ENCODE measurements at places on chromosomes 1 and 21. TPM values are rescaled to one million over a fixed set of nuclear protein-coding genes. Genes with fewer than 3 reads are reported as not detected.

DNA sequence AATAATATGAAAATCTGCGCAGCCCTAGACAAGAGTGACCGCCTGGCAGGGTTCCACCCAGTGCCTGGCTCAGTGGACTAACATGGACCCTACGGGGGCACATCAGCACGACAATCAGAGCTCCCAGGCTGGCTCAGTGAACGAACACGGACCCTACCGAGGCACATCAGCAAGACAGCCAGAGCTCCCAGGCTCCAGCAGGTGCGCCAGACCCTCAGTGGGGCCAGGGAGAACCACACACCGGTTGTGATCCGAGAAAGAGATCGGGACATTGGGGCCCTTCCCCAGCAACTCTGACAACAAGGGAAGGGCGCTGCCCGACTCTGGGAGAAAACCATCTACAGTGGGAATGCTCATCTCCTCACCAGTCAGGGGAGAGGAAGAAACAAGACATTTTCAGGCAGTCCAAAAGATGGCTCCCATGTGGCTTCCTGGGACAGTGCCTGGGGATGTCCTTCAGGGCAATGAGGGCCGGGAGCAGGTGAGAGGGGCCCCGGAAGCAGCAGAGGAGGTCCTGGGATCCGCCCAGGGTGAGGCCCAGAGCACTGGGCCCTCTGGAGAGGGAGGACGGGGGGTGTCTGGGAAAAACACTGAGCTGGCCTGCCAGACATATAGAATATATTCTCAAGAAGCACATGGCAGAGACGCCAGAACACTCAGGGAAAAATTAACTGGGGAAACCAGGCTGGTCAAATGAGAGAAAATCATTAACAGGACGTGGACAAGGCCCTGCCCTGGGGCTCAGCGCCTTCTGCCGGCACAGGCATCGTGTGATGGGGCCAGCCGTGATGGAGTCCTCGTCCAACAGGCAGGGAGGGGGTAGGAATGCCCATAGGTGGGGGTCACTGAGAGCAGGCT lies 4.8 kb downstream of the ARHGEF16 start:
- DNase-seq, result no peak

GRCh38 chr1:187655104-187655503 lies 826.4 kb downstream of the PLA2G4A start:
- no peak for DNase-seq

DNA sequence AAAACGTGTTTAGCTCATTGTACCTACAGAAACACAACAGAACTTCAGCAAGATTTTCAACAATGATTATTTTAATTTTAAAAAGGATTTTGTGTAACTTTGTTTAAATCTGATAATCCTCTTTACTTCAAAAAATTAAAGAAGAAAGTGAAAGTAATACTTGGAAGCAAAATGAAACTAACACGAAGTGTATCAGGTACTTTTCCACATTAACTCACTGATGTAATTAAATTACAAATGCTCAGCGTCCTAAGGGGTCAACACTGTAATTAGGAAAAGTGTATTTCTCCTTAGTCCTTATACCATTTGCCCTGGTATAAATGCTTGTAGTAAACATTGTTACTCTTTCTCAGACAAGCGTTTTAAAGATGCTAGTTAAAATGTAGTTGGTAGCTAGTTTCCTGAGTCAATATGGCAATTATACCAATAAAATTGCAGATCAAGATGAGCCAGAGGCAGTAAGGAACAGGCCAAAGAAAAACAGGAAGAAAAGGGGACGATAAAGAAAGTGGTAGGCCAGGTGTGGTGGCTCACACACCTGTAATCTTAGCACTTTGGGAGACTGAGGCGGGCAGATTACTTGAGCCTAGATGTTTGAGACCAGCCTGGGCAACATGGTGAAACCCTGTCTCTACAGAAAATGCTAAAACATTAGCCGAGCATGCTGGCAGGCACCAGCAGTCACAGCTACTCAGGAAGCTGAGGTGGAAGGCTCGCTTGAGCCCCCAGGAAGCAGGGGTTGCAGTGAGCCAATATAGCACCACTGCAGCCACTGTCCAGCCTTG lies 553.0 kb downstream of the SMYD3 start:
- DNase-seq, result peak; percentile 15

DNA sequence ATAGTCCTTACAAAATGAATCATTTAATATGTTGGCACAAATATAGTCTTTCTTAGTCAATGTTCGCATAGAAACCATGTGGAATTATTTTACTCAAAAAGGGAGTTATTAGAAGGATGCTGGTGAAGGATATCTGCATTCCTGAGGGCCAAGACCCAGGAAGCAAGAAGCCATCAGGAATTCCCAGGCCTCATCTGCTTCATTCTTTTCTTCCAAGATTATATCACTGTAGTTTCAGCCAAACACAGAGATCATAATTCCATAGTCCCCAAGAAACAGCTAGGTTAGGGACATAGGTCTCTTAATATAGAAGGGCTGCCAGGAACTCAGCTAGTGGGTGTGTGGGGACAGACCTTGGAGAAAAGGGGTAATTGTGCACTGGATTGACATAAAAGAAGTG lies 28.6 kb upstream of the DISC1 start:
- no peak for DNase-seq

DNA sequence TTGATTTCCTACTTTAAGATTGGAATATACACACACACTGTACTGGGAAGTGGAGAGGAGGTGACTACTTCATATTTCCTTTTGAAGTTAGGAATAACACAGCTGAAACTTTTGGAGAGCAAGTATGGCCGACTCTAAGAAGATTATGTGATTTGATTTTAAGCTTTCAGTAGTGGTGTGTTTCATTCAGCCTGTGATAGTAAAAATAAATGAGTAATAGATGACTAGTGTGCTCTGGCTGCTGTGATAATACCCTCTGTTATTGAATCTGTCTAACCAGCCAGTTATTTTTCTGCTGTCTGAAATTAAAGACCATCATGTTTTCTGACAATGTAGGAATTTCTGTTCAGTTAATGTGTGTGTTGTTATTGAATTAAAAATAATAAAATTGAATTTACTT lies 48.3 kb downstream of the CTTNBP2NL start:
- DNase-seq, result no peak

DNA sequence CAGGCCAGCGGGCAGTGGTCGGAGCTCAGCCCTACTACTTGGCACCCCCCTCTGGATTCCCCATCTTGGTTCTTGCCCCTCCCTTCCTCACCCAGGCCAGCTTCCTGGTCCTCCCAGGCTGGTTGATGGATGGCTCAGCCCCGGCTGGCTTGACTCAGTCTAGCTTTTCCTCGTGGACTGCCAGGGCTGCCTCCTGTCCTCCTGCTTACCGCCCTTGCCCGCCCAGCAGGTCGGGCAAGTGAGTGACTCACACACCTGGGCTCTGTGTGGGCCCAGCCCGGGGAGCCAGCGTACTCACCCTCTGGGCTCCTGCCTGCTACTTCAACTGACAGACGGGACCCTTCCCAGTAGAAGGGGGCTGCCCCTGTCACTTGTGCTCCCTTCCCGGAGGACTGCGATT lies 19.5 kb upstream of the ARHGEF10L start:
- no peak for DNase-seq

GRCh38 chr1:96367791-96368190 lies 353.8 kb upstream of the PTBP2 start:
- no peak for DNase-seq

PYHIN1 gene
- total RNA-seq, result 13.1 TPM

Measured in activated CD4-positive, alpha-beta memory T cell treated with anti-CD3 and anti-CD28 coated beads for 36 hours (primary cell).